Testis (tissue), 5 donors: ENCODE measurements at places on chromosomes 6 and 20.

GRCh38 chr6:2545383-2546038, 205.2 kb downstream of the MYLK4 start:
- DNase-seq = no peak

DNA sequence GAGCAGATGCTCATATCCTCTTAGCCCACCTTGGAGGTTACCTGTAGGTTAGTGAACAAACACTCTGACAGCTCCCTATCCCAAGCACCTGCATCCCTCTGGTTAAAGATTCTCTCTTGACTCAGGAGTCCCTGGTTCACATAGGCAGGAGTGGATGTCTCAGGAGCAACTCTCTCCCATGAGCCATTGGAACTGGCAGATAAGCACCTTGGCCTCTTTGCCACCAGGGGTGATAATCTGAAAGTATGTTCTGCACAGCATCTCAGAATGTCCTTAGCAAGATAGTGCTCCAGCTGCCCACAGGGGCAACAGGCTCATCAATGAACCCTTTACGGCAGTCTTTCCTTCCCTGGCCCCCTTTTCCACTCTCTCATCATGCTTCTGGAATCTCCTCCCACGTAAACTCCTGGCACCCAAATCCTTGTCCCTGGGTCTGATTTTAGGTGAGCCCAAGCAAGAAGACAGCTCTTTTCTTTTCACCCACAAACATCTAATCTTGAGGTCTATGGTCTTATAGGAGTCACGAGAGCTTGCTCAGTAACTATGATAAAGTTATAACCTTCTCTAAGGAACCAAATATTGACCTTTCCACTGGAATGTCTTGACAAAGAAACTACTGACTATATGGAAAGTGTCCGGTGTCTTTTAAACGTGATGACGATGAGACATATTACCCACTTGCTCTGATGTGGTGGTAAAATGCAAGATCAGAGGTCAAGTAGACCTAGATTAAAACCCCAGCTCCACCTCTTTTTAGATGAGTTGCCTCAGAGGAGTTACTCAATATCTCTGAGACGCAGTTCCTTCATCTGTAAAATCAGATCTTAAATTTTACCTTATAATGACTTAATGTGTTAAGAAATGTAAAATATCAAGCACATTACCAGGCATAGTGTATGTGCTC, 39.8 kb upstream of the ISM1 start:
- DNase-seq = no peak

- no peak for DNase-seq
Measured at GRCh38 chr6:112017169-112017568, 36.7 kb upstream of the CCN6 start.

- no peak for DNase-seq
Measured at GRCh38 chr6:128964233-128964755, 81.4 kb downstream of the LAMA2 start.

DNA sequence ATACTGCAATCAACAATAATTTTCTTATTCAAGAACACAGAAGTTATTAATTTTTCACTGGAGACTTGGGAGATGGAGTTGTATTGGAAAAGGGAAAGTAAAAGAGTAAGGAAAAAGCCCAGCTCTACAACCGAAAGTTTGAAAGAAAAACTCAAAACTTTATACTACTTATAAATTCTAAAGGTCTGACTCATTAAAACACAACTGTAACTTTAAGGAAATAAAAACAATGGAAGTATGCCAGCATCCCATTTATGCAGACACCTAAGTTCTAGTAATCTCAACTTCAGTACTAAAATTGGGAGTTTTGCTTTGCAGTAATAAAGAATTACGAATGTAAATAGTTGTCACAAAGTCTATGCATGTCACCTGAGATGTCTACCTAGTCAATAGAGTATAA, 80.6 kb downstream of the IRAK1BP1 start:
- no peak for DNase-seq

DNA sequence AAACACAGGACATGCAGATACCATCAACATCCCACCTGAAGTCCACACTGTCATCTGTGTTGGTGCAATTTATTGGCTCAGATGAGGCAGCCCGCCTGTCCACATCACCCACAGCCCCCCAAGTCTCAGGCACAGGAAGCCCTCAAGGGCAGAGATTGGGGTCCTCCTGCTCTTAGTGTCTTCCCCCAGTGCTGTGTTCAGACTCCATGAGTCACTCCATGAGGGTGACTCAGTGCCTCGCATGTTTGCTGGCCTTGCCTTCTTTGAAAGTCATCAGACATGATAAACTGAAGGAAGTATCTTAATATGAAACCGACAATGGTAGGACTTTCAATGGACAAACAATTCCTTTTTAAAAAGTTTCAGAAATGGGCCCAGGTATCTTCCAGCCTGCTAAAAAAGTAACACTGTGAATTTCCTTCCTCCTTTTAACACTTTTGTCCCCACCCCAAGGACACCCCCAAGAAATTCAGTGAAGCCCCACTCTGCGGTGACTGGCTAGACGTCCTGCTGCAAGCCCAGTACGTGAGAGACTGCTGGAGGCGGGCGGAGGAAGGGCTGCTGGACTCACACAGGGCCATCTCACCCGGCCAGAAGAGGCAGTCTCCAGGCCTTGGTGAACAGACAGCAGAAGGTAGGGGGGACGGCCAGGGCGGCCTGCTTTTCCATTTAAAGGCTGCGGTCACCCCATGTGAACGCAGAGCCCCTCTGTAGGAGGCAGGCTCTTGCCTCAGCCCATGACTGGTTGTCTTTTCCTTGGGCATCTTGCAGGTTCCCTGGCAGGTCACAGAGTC, 43.0 kb upstream of the KCNK16 start:
- no peak for DNase-seq

DNA sequence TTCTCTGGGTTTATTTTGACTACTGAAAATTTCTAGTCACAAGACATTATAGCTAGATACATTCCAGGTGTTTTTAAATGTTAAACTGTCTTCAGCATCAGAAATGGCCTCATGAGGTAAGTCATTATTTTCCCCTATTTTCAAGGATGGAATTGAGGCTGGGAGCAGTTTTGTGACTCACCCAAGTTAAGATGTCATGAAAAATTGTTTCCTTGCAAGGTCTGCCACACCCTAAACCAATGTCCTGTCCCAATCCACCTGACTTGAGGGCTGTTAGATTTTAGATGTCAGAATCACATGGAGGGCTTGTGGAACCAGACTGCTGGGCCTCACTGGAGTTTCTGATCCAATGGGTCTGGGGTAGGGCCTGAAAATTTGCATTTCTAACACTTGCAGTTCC, 16.9 kb downstream of the SLC22A3 start:
- no peak for DNase-seq

- DNase-seq = no peak
Measured at GRCh38 chr6:166565084-166565967, 21.2 kb downstream of the RAMACL start.

DNA sequence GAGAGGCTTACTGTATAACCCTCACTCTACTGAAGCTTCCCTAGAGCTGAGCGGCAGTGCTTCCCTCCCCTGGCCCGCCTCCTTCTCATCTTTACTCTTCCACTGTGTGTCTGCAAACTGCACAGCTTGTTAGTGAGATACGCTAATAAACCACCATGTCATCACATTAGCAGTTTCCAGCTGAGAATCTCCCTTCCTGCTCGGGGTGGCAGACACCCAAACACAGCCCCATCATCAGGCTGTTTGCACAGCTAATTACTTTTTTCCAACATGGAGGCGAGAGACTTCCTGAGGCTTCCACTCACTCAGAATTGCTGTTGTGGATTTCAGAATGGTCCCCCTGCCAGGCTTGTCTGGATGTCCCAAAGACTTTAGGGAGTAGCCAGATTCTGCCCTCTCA, 444.9 kb upstream of the SULF2 start:
- DNase-seq = no peak

- DNase-seq = no peak
Measured at GRCh38 chr6:168951217-168951616, 302.4 kb downstream of the THBS2 start.

GRCh38 chr6:27814665-27815424, 97.4 kb downstream of the OR2B2 start:
- peak; percentile 85 for DNase-seq

DNA sequence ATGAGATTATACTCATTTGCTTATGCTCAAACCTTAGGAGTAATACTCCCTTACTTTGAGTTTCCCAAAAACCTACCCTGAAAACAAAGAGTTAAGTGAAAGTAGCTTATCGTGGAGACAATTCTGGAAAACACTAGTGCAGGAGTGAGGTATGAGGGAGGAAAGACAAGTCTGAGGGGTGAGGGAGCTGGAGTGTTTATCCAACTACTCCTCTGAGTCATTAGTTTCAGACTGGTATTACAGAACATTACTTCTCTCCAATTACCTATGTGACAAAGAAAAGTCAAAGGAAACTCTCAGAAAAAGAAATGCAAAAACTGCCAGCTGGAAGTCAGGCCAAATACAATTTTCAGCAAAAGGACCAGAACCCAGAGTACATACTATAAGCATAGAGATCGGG, 171.1 kb upstream of the SPTLC3 start:
- no peak for DNase-seq

- DNase-seq = peak; percentile 19
Measured at GRCh38 chr6:104325341-104326172, 534.2 kb downstream of the HACE1 start.

- no peak for DNase-seq
Measured at GRCh38 chr6:160368670-160369069, 20.5 kb downstream of the SLC22A3 start.

DNA sequence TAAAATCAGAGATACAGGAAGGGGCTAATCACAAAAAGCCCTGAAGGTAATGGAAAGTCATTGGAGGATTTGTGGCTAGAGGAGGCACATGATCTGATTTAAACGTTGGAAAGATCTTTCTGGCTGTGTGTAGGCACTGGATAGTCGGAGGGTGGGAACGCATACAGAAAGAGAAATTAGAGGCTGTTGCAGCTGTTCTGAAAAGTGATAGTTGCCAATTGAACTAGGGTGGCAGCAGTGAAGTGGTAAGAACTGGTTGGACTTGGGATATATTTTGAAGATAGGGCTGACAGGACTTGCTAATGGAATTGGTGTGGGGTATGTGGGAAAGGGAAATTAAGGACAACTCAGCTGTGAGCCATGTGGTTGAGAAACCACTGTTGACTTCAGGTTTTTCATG, 223.6 kb downstream of the OGFRL1 start:
- DNase-seq = no peak

DNA sequence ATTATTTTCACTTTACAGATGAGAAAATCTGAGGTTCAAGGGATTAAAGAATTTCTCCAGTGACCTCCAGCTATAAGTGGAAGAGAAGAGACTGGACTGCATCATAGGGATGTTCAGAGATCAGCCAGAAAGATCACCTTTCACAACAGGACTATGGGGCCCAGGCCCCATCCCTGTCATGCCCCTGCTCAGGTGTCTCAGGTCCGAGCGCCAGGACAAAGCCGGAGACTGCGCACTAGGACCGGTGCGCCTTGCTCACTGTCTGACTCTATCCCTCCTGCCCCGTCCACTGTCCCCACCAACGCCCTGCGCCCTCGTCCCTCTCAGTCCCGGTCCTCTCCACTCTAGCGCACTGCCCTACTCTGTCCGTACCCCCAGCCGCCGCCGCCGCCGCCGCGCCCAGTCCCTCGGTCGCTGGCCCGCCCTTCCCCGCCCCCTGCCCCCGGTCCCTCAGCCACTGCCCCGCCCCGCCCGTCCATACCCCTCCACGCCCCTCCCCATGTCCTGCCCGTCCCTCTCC, 521 bp upstream of the RAD21L1 start:
- DNase-seq = no peak

GRCh38 chr6:159933077-159933476, 35.8 kb upstream of the IGF2R start:
- peak; percentile 49 for DNase-seq

- no peak for DNase-seq
Measured at GRCh38 chr20:25237610-25238318, 10.1 kb upstream of the PYGB start.

- peak; percentile 33 for DNase-seq
Measured at GRCh38 chr6:84033523-84034451, at the start of gene MRAP2. Gene MRAP2 (plus strand): TSS chr6:84033772. CDS start chr6:84055319, 21,547 bp downstream.

DNA sequence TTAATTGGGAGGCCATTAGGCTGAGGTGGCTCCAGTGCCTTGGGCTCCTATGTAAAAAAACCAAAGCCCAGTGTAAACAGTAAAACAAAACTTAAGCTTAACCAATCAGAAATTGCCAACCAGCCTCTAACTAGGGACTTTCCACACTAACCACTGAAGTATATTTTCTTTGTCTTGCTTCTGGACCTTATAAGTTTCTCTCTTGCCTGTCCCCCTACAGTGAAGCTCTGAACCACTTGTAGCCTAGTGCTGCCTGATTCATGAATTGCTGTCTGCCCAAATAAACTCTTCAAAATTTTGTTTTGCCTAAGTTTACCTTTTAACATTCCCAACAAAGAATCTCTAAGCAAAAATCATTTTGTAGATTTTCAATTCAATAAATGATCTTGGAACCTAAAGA, 28.2 kb downstream of the POPDC3 start:
- DNase-seq = no peak

- no peak for DNase-seq
Measured at GRCh38 chr6:122048570-122048969, 350.9 kb upstream of the HSF2 start.

DNA sequence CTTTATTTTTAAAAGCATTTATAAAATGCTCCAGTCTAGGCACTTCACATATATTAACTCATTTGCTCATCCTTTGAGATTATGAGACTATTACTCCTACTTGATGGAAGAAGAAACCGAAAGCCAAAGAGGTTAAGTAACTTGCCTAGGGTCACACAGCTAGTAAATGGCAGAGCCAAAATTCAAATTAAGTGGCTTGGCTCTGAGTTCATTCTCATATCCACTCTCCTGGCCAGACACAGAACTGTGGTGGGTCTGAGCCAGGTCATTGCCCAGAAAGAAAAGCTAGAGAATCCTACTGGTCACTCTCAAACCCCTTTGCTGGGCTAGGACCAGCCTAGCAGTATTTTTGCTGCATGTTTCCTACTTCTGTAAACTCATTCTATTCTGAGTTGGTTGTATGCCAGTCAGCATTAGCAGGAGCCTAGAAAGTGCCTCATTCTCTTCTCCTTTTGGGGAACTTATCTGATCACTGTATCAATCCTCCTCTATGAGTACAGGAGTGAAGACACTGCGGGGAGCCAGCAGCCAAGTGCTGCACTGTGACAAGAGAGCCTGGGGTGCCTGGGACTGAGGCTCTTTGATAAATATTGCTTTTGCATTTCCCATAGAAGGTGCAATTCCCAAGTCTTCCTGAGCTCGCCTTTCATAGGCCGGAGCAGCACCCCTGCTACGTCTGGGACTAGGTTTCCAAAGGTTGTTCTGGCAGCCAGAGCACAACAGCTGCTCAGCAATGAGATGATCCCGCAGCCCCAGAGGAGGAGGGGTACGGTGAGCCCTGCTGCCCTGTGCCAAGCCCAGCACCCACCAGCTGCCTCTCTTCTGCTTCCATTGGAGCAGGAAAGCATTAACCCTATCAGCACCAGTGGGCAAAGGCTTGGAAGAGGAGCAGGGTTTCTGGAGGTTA, 728.3 kb downstream of the MAFB start:
- DNase-seq = peak; percentile 34

DNA sequence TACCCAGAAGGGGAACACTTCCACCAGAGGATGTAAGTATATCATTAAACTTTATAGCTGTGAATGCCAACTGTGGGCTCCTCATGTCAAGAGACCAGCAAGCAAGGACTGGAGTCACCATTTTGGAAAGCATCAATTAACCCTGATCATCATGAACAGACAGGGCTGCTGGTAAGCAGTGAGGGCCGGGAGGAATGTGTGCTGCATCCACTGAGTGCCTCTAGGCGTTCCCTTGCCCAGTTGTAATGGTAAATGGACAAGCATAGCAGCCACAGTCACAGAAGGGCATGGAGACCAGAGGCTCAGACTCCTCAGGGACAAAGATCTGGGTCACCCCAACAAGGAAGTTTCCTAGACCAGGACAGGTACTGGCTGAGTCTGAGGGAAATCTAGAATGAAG, 23.6 kb downstream of the LINC00237 start:
- no peak for DNase-seq

GRCh38 chr20:51828762-51829161, 26.4 kb upstream of the SALL4 start:
- DNase-seq = no peak

- peak; percentile 74 for DNase-seq
Measured at GRCh38 chr6:151239603-151240035, at the start of gene AKAP12. Gene AKAP12 (plus strand): TSS chr6:151239967. CDS start chr6:151240563, 596 bp downstream.
